BJ (cell line): ENCODE measurements at places on chromosomes 13 and 19. TPM values are rescaled to one million over a fixed set of nuclear protein-coding genes. Genes with fewer than 3 reads are reported as not detected.

GRCh38 chr13:111528513-111528912 lies 208.1 kb downstream of the TEX29 start:
- DNase-seq = no peak

DNA sequence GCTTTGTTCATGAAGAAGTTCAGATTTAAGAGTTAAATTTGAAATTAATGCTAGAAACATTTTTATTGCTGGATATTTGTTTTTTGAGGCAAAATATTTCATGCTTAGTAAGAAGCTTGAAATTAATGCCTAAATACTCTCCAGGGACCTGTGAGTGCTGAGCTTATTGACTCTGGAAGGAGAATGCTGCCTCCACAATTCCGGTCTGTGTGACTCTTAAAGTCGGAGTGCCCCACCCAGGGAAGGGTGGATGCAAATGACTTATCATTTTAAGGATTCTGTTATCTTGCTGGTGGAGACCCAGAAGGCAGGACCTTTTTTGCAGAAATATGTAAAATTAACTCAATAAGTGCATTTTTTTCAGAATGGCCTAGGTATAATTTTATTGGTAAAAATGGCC lies 143.8 kb upstream of the RXFP2 start:
- no peak for DNase-seq

DNA sequence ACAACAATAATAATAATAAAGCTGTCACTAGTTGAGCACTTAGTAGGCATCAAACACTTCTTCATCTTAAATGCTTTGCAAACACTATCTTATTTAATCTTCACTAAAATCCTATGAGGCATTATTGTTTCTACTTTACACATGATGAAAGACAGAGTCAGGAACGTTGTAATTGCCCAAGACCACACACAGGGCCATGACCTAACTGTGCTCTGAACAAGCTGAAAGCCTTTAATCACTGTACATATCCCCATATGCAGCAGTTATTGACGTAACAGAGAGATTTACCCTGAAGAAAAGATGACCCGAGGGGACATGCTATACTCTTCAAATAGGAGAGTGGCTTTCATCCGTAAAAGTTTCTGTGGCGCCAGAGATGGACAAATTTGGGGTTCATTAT lies 53.0 kb downstream of the SACS start:
- no peak for DNase-seq

- no peak for DNase-seq
These were observed 167.5 kb downstream of the URI1 start for GRCh38 chr19:30109565-30109964.

- DNase-seq = no peak
These were observed 49.4 kb upstream of the INTS6 start for GRCh38 chr13:51502153-51502651.

- no peak for DNase-seq
These were observed 532.5 kb upstream of the SLC10A2 start for GRCh38 chr13:103598671-103599070.

- no peak for DNase-seq
These were observed 80.0 kb downstream of the GPR12 start for GRCh38 chr13:26680572-26680971.

Gene ALDH16A1
- 5.9 and 15.0 TPM in 2 replicates for polyA plus RNA-seq
